ENCODE measurements at places on chromosomes 4 and X. TPM values are rescaled to one million over a fixed set of nuclear protein-coding genes. Genes with fewer than 3 reads are reported as not detected.

The SPANXA1 gene
- polyA plus RNA-seq, result not detected

The CT45A8 gene
- polyA plus RNA-seq, result not detected

The KDR gene
- 29.1 TPM for polyA plus RNA-seq

The POF1B gene
- not detected for polyA plus RNA-seq

The GAGE12J gene
- not detected for polyA plus RNA-seq

The GSX2 gene
- not detected for polyA plus RNA-seq

The LDB2 gene
- polyA plus RNA-seq, result 72.5 TPM

The CCDC158 gene
- polyA plus RNA-seq, result not detected

The HSFX4 gene
- polyA plus RNA-seq, result not detected

The KLB gene
- polyA plus RNA-seq, result 0.03 TPM

The FAM236C gene
- polyA plus RNA-seq, result not detected

The CXXC4 gene
- 0.60 TPM for polyA plus RNA-seq

The DCAF4L1 gene
- polyA plus RNA-seq, result 0.06 TPM

The IL1RAPL2 gene
- polyA plus RNA-seq, result 0.11 TPM

The ATXN3L gene
- polyA plus RNA-seq, result not detected

The ANXA3 gene
- polyA plus RNA-seq, result 6.6 TPM

The SATL1 gene
- polyA plus RNA-seq, result 0.08 TPM

The DNAAF6 gene
- polyA plus RNA-seq, result not detected

The OPHN1 gene
- 1.2 TPM for polyA plus RNA-seq

The MAP7D2 gene
- polyA plus RNA-seq, result 0.83 TPM

The GPC4 gene
- 46.8 TPM for polyA plus RNA-seq

The HELT gene
- 0.32 TPM for polyA plus RNA-seq

The TCEAL2 gene
- not detected for polyA plus RNA-seq

The ABCD1 gene
- 3.1 TPM for polyA plus RNA-seq

The ERAS gene
- polyA plus RNA-seq, result 0.70 TPM

The SFRP2 gene
- 108 TPM for polyA plus RNA-seq

The MAGEA2B gene
- polyA plus RNA-seq, result 1.6 TPM

The PCYT1B gene
- 17.9 TPM for polyA plus RNA-seq

The NAP1L5 gene
- 1.3 TPM for polyA plus RNA-seq

The GIMD1 gene
- polyA plus RNA-seq, result not detected

The KIAA1210 gene
- polyA plus RNA-seq, result 0.02 TPM

The NPY5R gene
- 1.9 TPM for polyA plus RNA-seq

The MAGEB10 gene
- not detected for polyA plus RNA-seq

The EFHC2 gene
- 0.91 TPM for polyA plus RNA-seq

The DRP2 gene
- polyA plus RNA-seq, result 0.24 TPM

The PPARGC1A gene
- 0.60 TPM for polyA plus RNA-seq

The DMRTC1 gene
- polyA plus RNA-seq, result not detected

The USP17L12 gene
- polyA plus RNA-seq, result not detected

The RHOXF2B gene
- polyA plus RNA-seq, result not detected

The MAGEC1 gene
- not detected for polyA plus RNA-seq

The ING2 gene
- polyA plus RNA-seq, result 5.1 TPM

The SHOX gene
- polyA plus RNA-seq, result 0.05 TPM

The GPR82 gene
- not detected for polyA plus RNA-seq

The ANOS1 gene
- polyA plus RNA-seq, result 34.4 TPM
